Activated naive CD4-positive, alpha-beta T cell treated with anti-CD3 and anti-CD28 coated beads, Interleukin-2, amount 50 U/mL, for 72 hours (primary cell): ENCODE measurements at places on chromosomes 3 and 15. TPM values are rescaled to one million over a fixed set of nuclear protein-coding genes. Genes with fewer than 3 reads are reported as not detected.

Gene RASGRP1
- total RNA-seq: 61.2 TPM

Gene FOXB1
- total RNA-seq: not detected

Gene CCR8
- total RNA-seq: 0.53 TPM

DNA sequence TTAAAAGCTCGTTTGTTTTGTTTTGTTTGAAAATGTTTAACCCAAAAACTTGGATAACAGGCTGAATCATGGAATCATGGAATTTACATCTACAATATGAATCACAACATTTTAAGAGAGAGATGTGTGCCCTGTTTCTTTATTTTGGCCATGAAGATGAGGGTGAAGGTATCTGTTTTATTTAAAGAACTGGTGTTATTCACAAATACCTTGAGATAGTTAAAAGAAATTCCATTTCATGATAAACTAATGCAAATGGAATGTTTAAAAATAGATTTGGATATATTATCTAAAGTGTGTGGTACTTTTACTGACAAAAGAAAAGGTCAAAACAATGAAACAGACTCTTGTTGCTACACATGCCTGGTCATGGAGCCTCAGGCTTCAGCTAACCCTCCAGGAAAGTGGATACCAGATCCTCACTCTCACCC is 486.0 kb upstream of the CFAP20DC start:
- no peak for DNase-seq

DNA sequence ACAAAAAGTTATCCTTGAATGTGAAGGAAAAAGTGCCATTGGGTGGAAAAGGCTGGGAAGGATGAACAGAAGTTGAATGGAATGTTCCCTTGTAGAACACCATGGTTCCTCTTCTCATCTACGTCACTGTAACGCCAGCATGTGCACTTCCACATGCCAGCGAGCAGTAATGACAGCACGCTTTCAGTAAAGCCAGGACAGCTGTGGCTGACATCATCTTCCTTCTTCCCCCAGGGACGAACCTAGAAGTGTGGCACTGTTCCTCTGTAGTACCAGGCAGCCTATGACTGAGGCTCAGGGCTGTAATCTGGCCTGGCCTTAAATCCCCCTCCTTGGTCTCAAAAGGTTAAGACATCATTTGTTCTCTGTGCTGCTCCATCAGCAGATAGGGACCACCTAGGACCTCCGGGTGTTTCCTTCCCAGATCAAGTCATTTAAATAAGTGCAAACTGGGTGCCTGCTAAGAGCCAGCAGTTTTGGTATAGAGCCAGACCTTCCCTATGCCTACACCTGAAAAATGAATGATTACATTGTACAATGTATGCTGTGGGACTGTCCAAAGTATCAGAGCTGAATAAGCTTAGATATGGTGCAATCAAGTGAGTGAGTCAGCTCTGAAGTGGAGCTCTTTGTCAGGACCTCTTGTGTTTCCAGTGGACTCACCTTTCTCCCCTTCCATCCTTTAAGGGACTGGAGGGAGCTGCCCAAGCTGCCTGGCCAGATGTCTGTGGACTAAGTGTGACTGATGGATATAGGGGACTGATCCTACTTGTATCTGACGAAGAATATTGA is 5.6 kb upstream of the SRPRB start:
- DNase-seq: no peak
